ENCODE measurements at places on chromosomes 7 and 10. TPM values are rescaled to one million over a fixed set of nuclear protein-coding genes. Genes with fewer than 3 reads are reported as not detected.

DNA sequence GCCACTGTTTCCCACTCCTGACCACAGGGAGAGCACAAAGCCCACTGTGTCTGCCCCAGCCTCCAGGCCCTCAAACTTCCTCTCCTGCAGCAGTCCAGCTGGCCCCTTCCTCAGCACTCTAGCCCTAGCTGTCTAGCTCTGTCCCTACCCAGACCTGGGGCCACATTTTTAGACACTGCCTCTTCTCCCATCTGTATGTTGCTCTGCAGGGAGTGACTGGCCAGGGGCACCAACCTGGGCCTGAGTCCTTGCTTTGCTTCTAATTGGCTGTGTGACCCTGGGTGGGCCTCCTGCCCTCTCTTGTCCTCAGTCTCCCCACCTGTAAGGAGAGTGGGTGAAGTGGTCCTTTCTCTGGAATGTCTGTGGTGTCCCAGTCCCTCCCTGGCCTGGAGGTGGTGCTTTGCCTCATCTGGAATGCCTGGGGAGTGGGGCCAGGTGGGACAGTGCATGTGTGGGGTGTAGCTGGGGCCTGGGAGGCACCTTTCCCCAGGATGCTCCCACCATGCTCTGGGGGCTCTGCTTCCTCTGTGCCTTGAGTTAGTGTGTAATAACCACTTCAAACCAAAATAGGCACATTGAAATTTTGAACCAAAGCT, 25.1 kb downstream of the AQP1 start:
- H3K4me3 ChIP-seq = no peak overlapping the region
- H3K27me3 ChIP-seq = peaks cover 23% of the 10 kb centered on the region
- H3K4me1 ChIP-seq = peaks cover 5% of the 10 kb centered on the region
- DNase-seq = no peak

DNA sequence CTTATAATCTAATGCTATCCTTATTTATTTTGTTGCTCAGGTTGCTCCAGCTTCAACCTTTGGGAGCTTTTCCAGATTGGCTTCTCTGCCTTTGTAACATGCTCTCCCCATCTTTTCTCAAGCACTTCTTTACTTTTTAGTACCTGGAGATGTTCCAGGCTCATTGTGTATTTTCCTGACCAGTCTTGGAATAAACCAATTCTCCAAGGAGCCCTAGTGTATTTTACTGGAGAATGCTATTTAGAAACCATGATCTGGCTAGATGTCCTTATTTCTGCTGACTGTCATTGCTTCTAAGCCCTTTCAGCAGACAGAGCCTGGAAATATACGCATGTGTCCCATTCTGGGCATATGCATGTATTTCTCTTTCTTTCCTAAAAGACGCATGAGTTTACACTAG, 95.7 kb downstream of the EMX2 start:
- H3K27ac ChIP-seq = no peak overlapping the region
- no peaks in the 10 kb centered on the region for H3K4me1 ChIP-seq
- H3K36me3 ChIP-seq = no peaks in the 10 kb centered on the region

DNA sequence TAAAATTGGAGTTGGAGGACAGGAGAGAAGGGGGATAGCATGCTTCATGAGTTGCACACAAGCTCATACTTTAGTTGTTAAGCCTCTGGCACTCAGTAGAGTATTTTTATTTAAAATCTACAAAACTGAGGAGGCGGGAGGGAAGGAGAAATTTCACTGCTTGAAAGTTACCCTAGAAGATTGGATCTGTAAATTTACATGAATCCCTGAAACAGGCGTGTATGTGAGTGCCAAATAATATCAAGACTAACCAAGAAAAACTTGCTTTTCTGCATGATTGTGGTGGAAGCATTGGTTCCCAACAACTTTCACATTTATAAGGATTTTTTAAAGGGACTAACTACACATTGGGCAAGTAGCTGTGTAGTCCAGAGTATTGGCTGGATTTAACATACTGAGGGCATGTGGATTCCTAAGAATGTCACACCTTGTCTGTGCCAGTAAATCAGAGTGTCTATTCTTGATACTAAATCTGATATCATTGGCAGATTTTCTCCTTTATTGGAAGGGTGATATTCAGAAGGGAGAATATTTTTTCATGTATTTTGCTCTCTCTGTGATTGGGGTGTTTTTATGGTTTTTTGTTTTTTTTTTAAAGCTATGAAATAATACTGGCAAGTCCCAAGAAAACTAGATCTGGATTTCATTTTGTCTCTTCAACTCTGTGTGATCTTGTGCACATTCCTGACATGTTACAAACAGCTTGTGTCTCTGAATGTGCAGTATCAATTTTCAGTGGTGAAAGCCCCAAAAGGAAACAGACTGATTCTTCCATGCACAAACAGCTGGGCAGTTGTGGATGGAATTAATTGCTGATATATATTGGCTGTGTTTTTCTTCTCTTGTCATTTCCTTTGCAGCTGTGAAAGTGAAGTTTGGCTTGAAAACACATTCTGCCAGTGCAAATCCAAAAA, 67.2 kb downstream of the ADD3 start:
- no peaks in the 10 kb centered on the region for H3K36me3 ChIP-seq
- peak overlapping the region; percentile 69 for H3K27ac ChIP-seq
- DNase-seq = no peak
- H3K27me3 ChIP-seq = no peaks in the 10 kb centered on the region
- peaks cover 56% of the 10 kb centered on the region for H3K4me1 ChIP-seq
- peak overlapping the region; percentile 69 for H3K4me3 ChIP-seq

Gene LARP4B
- total RNA-seq = 96.4 TPM

DNA sequence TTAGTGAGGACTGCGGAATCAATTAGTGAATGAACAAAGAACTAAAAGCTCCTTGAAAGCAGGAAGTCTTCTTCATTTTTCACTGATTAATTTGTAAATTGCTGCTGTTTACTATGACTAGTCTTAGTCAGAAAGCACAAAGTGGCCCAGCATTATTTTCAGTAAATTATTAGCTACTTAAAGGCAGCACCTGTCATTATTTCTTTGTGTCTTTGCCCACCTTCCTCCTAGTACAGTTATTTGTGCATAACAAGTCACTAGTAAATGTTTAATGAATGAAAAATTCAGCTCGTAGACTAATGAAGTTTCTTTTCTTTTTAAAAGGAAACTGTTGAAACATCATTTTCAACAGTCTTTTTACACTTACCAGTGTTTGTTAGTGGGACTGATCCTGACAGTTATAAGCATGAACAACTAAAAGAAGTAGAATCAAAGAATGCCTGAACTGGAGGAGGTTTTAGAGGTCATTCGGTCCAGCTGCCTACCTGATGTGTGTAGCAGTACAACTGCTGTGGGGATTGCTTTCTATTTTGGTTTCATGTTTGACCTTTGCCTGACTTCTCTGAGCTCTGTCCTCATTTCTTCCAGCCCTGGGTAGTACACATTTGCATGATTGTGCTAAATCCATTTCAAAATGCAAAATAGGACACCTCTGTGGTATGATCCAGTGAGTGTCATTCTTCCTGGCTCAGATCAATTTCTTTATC, 140.0 kb upstream of the PHYHIPL start:
- DNase-seq = no peak
- H3K27ac ChIP-seq = no peak overlapping the region
- H3K36me3 ChIP-seq = no peaks in the 10 kb centered on the region

DNA sequence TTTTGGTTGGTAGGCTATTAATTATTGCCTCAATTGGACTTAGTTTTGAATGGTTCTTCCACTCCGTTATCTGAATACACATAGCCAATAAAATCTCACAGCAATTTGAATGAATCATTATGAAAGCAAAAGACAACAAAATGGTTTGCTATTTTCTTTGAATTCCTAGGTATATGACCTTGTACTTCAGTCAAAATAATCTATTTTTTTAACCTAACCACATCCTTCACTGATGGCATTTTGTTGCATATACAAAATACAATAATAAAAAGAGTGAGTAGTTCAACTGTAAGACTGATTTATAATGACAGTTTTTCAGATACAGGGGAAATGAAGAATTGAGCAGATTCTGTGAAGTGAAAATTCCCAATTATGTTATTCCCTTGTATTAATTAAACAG, 433.1 kb downstream of the HTR7 start:
- H3K4me3 ChIP-seq = no peak overlapping the region
- no peak for DNase-seq
- H3K4me1 ChIP-seq = no peaks in the 10 kb centered on the region
- H3K27me3 ChIP-seq = no peaks in the 10 kb centered on the region

Gene TIAL1
- 153 TPM for total RNA-seq

DNA sequence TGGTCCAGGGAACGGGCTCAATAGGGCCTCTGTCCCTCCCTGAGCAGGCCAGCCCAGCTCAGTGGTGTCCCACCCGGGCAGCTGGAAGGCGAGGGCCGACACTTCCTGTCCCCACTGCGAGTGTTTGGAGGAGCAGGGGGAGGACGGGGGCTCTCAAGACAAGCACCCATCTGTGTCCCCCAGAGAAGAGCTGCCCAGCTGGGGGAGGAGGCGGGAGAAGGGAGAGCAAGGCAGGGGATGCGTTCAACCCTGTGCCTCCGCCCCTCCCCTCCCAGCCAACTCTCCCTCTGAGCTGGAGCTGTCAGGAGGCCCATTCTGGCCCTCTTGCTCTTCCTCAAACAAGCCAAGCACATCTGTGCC, 35.7 kb downstream of the ZCCHC24 start:
- peaks cover 42% of the 10 kb centered on the region for H3K4me1 ChIP-seq
- H3K36me3 ChIP-seq = peaks cover 8% of the 10 kb centered on the region
- no peak for DNase-seq
- H3K27me3 ChIP-seq = peaks cover 3% of the 10 kb centered on the region
- no peak overlapping the region for H3K4me3 ChIP-seq
- no peak overlapping the region for H3K27ac ChIP-seq

GRCh38 chr10:70874061-70874460, 14.3 kb downstream of the PCBD1 start:
- H3K4me3 ChIP-seq = no peak overlapping the region
- DNase-seq = no peak
- no peaks in the 10 kb centered on the region for H3K4me1 ChIP-seq
- peaks cover 20% of the 10 kb centered on the region for H3K36me3 ChIP-seq

DNA sequence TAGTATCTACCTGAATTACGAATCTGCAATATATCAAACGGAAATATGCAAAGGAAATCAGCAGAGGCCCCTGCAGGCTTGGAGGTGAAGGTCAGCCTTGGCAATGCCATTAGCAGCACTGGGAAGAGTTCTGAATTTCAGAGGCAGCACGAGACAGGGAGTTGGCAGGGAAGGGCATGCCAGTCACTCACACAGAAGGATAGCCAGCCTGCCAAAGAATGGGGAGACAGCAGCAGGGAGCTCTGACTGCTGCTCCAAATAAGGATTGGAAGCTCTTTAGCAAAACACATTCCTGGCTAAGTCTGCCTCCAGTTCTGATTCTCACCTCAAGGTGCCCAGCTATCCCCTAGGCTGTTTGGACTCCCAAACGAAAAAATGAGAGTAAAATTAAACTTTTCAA, 188.0 kb downstream of the PDE1C start:
- H3K4me1 ChIP-seq = no peaks in the 10 kb centered on the region
- H3K27ac ChIP-seq = no peak overlapping the region
- no peak overlapping the region for H3K4me3 ChIP-seq
